NCI-H345 (cell line): ENCODE measurements at places on chromosomes 7 and 10.

DNA sequence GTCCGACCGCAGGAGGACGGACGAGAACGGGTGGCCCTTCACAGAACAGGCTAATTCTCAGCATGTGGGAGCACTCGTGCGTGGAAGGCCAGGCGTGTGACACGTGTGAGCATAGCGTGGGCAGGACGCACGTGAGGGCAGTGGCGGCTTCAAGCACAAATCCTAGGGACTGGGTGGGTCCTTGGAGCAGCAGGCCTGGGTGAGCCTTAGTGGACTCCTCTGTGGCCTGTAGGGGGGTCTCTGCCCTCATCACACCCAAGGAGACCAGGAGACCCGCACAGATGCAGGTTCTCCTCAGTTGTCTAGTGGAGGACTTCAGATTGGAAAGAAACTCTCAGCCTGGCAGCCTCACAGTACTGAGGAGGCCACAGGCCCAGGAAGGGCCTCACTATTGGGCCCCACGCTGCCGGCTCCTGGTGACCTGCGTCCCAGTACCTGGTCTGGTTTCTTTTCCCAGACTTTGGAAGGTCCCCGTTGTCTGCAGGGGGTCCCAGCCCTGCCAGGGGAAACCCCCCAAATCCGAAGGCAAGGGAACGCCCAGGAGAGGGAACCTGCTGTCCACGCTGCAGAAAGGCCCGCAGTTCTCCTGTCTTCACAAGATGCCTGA, 49.1 kb upstream of the FAM20C start:
- DNase-seq: no peak

- DNase-seq: no peak
These were observed 45.3 kb downstream of the BTBD16 start for GRCh38 chr10:122316224-122316884.

DNA sequence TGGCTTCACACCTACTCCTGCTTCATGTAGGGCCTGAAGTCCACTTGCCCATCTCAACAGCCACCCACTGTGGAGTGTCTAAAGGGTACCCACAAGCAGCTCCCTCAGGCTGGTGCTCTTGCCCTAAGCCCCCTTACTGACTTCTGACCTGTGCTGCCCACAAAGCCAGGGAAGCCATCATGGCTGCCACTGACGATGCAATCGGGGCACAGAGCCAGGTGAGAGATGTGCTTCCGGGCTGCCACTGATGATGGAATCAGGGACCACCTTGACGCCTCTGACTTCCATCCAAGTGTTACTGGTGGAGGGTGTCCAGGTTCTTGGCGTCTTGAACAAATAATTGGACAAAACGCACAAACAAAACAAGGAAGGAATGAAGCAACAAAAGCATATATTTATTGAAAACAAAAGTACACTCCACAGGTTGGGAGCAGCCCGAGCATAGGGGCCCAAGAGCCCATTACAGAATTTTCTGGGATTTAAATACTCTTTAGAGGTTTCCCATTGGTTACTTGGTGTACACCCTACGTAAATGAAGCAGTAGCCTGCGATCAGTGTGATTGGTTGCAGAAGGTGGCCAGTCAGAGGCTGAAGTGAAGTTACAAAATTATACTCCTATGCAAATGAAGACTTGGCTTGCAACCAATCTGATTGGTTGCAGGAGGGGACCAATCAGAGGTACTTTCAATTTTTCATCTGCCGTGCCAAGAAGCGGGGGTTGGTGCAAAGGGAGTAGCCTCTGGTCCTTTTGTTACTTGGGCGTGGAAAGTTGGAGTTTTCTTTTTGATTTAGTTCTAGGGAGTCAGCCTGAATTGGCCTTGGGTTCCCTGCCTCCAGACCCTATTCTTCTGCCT, 4.5 kb downstream of the CPA2 start:
- DNase-seq: no peak

DNA sequence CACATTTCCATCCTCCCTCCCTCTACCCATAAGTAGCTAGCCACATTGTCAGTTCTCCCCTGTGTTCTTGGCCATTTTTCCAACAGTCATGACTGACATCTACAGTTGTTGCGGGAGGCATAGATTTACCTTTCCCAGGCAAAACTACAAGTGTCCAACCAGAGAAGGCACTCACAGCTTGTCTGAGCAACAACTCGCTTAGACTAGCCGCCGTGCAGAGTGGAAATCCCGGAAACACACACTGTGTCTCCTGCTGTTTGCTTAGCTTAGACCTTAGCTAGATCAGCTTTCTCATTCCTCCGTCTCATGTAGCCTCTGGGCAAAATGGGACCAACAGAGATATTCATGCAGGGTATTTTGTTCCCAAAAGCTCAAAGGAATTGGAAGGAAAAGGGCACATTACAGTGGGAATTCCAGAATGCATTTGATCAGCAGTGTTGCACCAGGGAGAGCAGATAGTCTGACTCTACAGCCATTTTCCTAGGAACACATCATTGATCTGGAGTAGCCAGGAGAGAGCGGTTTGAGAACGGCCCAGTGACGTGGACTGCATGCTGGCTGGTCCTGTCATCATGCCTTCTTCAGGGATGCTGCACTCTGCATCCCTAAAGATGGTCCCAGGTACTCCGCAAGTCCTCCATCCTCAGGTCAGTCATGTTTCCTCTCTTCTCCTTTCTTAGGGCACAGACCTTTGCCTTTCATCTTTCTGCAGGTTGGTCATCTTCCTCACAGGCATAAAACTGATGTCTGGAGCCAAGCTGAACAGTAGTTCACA, 89.4 kb downstream of the C10orf90 start:
- DNase-seq: no peak

- no peak for DNase-seq
These were observed 479.8 kb downstream of the ADRA2A start for GRCh38 chr10:111556666-111557065.

DNA sequence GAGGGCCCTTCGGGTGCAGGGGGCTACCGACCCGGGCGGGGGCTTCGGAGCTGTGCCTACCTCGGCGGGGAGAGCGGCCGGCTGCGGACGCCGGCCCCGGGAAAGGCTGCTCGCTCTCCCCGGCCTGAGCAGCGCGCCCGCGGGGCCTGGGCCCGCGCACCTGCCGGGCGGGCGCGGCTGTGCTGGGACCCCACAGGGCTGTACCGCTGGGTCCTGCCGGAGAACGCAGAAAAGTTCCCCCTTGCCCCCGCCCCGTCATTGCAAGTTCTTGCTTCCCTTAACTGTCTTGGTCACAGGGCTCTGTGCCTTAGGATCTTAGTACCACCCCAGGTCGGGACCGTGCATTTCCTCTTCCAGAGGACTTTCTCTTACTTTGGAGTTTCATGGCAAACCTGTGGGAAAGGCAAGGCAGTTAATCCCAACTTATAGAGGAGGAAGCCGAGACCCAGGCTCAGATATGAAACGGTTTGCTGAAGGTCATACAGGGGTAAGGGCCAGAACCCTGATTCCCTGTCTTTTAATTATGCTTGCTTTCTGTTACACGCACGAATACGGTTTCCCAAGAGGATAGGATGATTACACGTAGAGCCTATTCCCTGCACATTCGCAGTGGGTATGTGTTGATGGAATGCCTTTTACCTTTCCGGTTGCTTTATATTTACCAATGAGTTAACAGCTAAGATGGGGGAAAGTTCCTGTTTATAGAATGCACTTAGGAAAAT, 652 bp downstream of the PCGF5 start:
- DNase-seq: no peak

- DNase-seq: no peak
These were observed 275.8 kb downstream of the DIP2C start for GRCh38 chr10:413662-414071.

- DNase-seq: no peak
These were observed 6.1 kb upstream of the DEPP1 start for GRCh38 chr10:44984671-44985101.

- DNase-seq: no peak
These were observed 539.8 kb upstream of the CELF2 start for GRCh38 chr10:10477844-10478243.

DNA sequence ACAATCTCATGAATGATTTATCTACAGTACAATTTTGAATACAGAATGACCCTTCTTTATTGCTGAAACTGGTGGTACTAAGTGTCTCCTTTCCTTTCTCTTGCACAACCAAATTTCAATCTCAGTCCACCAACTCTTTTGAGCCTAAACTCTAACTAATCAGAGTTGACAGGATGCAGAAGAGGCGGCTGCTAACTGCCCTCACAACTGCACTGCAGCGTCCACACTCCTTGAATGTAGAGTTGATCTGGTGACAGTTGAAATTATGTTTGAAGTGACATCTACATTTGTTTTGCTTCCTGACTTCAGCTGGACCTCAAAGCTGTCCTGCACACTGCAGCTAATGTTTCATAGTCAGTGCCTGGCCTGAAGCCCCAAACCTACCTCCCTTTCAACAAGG, 139.6 kb downstream of the ZMYND11 start:
- DNase-seq: no peak

GRCh38 chr7:76423666-76424412, 911 bp upstream of the ZP3 start:
- DNase-seq: no peak

DNA sequence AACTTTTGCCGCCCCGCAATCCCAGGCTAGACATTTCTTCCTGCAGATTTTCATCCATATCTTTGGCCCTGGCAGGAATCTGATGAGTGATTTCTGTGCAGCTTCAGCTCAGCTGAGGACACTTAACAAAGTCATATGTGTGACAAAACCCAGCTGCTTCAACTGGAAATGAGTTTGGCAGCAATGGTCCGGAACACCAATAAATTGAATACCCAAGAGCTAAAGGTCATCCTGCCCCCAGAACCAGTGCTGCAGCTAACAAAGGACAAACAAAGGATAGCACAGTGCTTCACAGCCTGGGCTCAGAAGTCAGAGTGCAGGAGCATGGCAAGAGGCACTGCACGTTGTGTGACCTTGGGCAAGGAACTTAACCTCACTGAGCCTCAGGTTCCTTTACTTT, 40.0 kb upstream of the TRIL start:
- DNase-seq: peak; percentile 28
